Urinary bladder (tissue), 4 donors: ENCODE measurements at places on chromosomes 4 and X. TPM values are rescaled to one million over a fixed set of nuclear protein-coding genes. Genes with fewer than 3 reads are reported as not detected.

Gene ZNF185
- total RNA-seq = 9.7 TPM

Gene C4orf50
- 0.32 TPM for total RNA-seq

Gene SRPK3
- total RNA-seq = 4.3 TPM

Gene TBCK
- total RNA-seq = 113 TPM

Gene PARM1
- 139 TPM for total RNA-seq

Gene RAB33A
- total RNA-seq = 2.5 TPM

Gene XAGE2
- not detected for total RNA-seq

Gene TACC3
- 8.9 TPM for total RNA-seq

- DNase-seq = no peak
Observed at GRCh38 chrX:136767104-136767941, 13.4 kb downstream of the ARHGEF6 start.

DNA sequence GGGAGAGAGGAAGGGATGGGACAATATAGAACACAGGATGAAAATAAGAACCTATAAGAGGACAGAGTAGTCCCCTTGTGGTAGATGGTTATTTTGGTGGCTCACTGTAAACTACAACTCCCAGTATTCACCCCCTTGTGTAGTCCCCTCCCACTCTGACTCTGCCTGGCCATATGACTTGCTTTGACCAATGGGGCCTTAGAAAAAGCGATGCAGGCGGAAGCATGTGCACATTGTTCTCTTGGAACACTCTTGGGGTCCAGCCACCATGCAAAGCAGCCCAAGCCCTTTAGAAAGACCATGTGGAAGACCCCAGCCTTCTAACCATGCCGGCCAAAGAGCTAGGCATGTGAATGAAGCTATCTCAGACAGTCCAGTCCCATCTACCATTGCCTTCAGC, 415.0 kb downstream of the BCOR start:
- no peak for DNase-seq

- DNase-seq = no peak
Observed at GRCh38 chr4:113603911-113604310, 157.6 kb downstream of the CAMK2D start.

GRCh38 chr4:62087706-62088105, 887.6 kb downstream of the ADGRL3 start:
- no peak for DNase-seq

- no peak for DNase-seq
Observed at GRCh38 chr4:47155919-47156318, 124.6 kb downstream of the GABRB1 start.

- DNase-seq = no peak
Observed at GRCh38 chr4:56468097-56468422, 643 bp downstream of the SRP72 start.

DNA sequence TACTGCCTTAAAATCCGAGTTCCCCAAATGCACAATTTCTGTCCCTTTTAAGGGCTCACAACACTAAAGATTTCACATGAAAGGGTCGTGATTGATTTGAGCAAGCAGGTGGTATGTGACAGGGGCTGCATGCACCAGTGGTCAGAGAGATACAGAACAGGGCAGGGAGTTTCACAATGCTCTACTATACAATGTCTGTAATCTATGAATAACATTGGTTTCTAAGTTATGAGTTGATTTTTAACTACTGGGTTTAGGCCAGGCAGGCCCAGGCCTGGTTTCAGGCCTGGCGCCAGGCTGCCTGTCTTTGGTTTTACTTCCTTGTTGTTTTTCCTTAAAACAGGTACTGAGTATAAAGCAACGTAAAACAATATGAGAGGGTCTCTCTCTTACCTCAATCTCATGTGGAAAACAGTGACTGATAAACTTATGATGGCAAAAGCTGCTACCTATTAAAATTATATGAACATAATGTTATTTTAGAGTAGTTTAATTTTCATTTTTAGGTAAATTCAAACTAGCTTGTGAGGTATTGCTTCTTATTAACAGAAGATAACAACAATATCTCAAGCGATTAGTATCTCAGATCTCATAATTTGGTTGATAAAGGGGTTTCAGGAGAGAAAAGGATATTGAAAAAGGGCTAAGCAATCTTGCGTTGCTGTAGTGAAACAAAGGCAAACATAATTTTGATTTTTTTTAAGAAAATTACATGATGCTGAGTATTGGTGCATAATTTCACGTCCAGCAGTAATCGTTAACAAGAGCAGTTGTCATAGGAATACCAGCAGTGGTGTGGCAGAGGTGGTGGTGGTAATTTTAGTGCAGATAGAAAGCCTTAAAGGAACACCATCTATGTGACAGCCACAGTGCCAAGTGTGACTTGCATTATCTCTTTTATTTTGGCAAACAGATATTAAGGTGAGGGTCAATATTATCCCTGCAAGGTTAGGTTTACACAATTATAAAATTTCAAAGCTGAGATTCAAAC, 944.4 kb upstream of the GRID2 start:
- DNase-seq = no peak

- DNase-seq = no peak
Observed at GRCh38 chrX:14064626-14065432, 35.1 kb upstream of the GEMIN8 start.

DNA sequence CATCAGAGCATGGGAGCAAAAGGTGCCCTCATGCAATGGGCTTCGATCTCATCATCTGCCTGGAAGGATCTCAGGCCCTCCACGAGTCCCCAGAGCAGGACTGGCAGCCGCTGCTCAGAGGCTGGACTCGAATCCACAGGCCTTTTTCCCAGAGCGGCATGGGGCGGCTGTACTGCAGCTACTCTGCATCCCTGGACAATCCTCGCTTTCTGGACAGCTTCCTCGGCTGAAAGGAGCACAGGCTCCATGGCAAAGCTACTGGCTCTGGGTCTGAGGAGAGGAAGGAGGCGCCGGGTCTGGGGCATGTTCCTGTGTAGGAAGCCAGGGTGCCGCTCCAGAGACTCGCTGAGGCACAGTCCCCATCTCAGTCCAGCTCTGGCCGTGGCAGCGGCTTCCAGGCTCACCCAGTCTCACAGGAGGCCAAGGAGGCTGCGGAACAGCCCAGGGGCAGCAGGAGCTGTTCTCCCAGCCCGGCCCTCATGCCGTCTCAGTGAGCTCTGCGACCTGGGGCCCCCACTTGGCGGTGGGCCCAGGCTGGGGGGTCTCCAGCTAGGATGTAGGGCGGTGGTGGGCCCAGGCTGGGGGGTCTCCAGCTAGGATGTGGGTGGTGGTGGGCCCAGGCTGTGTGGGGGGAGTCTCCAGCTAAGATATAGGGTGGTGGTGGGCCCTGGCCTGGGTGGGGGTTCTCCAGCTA, 2.7 kb upstream of the SPON2 start:
- DNase-seq = no peak

DNA sequence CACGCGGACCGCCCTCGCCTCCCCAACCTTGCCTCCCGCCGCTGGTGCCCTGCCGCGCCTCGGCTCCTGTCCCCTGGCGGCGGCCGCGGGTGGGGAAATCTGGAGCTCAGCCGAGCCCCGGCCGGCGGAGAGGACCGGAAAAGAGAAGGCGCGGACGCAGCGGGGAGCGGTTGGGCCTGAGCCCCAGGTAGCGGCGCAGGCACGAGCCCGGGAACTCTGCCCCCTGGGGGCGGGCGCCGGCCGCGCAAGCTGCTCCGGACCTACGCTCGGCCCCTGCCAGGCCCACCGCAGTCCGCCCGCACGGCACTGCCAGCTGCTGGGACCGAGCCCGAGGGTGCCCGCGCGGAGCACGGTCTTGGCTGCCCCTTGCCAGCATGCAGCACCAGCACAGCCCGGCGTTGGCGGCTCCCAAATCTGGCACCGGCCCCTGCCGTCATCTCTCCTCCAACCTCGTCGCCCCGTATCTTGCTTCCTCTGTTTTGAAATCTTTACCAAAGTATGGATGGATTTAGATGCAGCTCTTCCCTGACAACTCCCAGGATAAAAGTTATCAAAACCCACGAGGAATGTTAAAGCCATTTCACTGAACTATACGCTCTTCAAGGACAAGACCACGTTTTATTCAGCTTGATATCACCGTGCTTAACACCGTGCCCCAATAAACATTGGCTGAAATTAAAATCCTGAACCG, at the start of gene PRSS12:
Gene PRSS12, minus strand, starts transcription at position 161 of the 691 bp plus-strand sequence. CDS start 283 bp downstream, outside the sequence.
- no peak for DNase-seq

- DNase-seq = no peak
Observed at GRCh38 chrX:40057405-40057804, 40.4 kb downstream of the BCOR start.

GRCh38 chr4:158130204-158130603, 42.6 kb downstream of the GASK1B start:
- no peak for DNase-seq

DNA sequence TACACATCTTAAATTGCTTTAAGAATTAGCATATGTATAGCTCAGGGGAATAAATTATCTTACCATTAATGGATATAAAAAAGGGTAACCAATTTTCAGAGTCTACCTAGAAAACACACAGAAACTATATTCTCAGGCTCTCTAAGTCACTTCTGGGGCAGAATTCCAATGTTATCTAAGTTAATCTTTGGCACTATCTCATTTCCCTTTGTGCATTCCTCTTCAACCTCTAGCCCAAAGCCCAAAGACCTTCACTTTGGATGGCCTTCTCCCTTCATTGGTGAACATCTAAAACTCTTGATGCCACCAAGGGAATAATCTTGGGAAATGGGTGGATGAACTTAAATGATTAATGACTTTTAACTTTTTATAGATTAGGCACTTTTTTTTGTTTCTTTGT, 108.3 kb downstream of the APBB2 start:
- no peak for DNase-seq

GRCh38 chr4:88295656-88296055, 11.3 kb upstream of the PPM1K start:
- no peak for DNase-seq

DNA sequence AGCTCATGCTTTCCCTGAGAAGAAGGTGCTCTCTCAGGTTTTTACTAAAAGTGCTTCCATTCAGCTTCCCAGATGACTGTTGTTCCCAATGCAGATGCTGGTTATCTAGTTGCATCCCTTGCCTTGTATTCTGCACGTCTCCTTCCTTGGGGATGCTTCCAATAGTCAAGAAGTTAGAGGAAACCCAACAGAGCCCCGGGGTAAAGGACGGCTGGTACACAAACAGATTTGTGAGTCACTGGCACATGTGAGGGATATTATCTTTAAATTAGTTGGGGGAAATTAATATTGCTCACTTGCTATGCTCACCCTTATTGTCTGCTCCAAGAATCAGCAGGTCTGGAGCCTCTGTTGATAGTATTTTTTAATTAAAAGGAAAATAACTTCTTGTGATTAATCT, 465.2 kb upstream of the BOD1L1 start:
- no peak for DNase-seq

- DNase-seq = no peak
Observed at GRCh38 chr4:94665500-94666404, 92.0 kb upstream of the BMPR1B start.

- DNase-seq = no peak
Observed at GRCh38 chr4:145195167-145195952, 15.0 kb upstream of the OTUD4 start.

GRCh38 chr4:147583876-147584275, 33.3 kb upstream of the TMEM184C start:
- DNase-seq = no peak

GRCh38 chrX:30702736-30703135, 49.5 kb downstream of the GK start:
- no peak for DNase-seq

GRCh38 chrX:105744291-105744690, 78.0 kb upstream of the NRK start:
- no peak for DNase-seq

- no peak for DNase-seq
Observed at GRCh38 chrX:136819031-136819703, 38.4 kb upstream of the ARHGEF6 start.

GRCh38 chr4:44661940-44662622, 10.7 kb upstream of the YIPF7 start:
- DNase-seq = no peak

DNA sequence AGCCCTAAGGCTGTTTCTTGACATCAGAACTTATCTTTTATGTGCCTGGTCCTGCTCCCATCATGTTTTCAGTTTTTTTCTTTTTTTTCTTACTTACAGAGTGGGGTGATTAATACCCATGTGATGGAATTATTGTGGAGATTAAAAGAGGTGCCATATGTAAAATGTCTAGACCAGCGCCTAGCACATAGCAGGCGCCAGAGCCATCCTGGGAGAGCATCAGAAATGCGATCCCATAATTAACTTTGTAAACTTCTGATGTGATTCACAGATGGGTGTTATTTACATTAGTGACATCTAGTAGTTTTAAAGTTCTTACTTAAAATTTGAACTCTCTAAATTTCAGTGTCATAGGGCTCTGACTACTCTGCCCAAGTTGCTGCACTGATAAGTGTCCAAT, 66.2 kb upstream of the PGRMC2 start:
- DNase-seq = no peak
